ENCODE measurements at places on chromosomes 5 and 9.

DNA sequence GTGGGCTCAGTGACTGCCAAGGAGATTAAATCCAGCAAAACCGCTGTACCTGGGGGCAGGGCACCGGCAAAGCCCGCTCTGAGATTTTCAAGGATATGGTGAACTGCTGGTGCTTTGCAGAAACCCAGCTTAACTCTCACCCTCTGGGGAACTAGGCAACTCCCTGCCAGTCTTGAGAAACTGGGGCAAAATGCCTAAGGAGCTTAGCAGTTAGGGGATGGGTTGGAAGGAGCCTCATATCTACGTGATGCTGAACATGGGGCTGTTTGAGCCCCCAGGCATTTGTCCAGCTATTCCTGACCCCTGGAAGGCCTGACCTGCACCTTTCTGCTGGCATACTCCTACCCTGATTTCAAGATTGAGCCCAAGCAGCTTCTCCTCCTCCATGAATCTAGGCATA is 108.6 kb upstream of the TBC1D2 start:
- no peak for DNase-seq

GRCh38 chr5:169415371-169415770 is 114.4 kb upstream of the SLIT3 start:
- DNase-seq = no peak

- no peak for DNase-seq
Observed at GRCh38 chr5:34915856-34916192, 313 bp downstream of the BRIX1 start.

- no peak for DNase-seq
Observed at GRCh38 chr5:158560170-158560569, 539.5 kb downstream of the EBF1 start.

DNA sequence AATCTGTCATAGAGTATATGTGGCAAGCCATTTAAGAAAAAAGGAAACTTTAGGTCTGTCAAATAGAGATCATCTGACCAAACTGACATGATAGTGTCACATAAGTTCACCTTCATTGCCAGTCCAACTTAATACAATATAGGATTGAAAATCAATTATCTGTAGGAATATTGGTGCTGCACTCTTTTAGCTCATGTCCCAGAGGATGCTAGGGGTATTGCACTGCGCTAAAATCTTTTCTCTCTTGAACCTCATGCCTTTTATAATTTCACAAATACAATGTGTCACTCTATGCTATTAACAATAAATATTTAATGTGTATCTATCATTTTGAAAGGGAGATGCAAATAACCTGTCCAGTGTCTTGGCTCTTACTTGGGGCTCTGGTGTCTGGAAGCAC is 72.4 kb upstream of the FAM120A start:
- DNase-seq = no peak
